ENCODE measurements at places on chromosomes 5 and 9.

GRCh38 chr5:82984786-82985735 is 92.1 kb downstream of the TMEM167A start:
- no peak for DNase-seq

- DNase-seq, result peak; percentile 72
These were observed 113.3 kb upstream of the CAST start for GRCh38 chr5:96548905-96549304.

DNA sequence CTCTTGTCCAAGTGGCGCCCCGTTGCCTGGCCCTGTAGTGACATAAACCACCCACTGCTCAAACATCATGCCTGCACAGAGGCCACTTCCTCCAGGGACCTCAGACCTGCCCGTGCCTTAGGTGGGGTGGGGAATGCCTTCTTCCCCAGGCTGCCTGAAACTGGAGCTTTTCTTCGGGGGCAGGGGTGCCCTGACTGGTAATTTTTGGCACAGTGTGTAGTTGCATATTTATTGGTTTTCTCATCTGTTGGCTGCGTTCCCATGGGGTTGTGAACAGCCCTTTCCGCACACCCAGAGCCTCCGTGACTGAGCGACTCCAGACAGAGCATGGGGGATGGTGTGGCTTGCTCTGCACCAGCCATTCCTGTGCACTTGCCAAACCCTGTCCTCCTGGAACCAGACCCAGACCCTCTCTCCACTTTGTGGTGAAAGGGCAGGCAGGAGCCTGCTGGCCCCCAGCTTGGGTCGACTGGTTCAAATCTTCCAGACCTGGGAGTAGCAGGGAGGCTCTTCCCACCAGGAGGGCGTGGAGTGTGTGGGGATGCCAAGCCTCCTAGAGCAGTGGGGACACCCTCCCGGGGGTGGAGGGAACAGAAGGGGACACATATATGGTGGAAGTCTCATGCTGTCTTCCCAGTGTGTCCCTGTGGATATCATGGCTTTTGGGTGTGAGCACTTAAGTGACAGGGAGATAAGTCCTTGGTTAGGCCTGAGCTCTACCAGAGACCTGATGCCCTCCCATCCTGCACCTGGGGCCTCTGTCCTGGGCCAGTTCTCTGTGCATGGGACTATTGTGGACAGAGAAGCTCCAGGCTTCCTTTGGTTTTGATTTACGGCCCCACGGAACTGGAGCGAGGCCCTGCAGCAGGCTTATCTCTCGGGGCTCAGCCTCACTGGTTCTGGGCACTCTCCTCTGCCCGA is 39.6 kb downstream of the WNK2 start:
- DNase-seq, result peak; percentile 84

GRCh38 chr5:54851449-54851848 is 133.9 kb downstream of the ESM1 start:
- no peak for DNase-seq

DNA sequence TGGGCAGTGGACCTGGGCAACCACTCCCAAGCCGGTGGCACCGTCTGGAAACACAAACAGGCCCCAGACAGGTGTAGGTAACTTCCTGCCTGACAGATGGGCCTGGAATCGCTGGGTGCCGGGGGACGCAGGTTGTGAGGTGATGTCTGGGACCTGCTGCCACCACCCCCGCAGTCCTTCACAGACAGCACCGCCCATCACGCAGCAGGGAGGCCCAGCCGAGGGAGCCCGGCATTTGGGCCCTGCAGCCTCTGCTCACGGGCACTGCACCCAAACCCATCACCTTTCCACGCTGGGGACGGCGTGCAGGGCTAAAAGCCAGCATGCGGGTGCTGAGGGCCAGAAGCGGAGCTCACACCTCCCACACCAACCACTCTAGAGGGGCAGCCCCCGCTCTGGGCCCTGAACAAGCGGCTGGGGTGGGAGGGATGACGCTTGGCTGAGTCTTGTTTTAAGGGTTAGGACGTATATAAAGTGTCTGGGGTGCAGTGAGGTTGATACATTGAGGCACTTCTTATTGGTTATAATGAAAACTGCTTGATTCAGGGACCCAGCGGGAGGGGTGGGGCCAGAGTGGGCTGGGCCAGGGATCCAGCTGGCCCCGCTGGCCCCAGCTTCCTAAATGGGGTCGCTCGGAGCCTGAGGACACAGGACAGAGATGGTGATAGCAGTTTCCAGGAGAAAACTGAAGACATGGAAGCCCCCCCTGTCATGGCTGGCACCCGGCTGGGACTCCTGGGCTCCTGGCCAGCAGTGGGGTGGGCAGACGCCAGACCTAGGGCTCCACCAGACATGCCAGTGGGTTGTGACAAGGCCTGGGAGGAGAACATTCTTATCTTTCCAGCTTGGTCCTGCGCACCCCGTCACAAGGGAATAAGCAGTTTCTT is 11.3 kb downstream of the MYMK start:
- DNase-seq, result no peak

- DNase-seq, result no peak
These were observed 219.2 kb upstream of the ELL2 start for GRCh38 chr5:96180684-96181435.
